ENCODE measurements at places on chromosomes 3 and 15. TPM values are rescaled to one million over a fixed set of nuclear protein-coding genes. Genes with fewer than 3 reads are reported as not detected.

DNA sequence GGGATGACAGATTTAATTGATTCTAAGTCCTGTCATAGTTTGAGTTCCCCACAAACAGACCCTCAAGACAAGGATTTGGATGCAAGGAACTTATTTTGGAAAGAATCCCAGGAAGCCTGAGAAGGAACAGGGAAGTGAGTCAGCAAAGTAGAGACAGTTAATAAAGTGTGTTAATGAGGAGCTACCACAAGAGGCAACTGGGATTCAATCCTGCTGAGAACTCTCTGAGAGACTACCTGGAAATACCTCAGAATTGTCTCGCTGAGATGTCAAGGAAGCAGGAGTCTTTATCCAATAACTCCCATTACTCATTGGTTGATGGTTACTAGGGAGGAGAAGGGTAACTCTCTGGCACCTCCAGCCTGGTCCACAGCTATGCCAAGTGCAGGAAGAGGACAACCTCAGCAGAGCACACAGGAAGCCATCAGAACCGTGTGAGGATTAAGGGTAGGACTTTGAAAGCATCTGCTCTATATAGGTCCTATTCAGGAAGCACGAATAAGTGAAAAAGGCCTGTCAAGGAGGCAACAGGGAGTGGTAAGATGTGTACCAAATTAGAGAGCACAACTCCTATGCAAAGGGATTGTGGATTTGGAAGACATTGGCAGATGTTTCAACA, 311.1 kb upstream of the KCNH8 start:
- no peak for DNase-seq
- H3K27ac ChIP-seq, result no peak overlapping the region
- H3K4me3 ChIP-seq, result no peak overlapping the region
- no peaks in the 10 kb centered on the region for H3K27me3 ChIP-seq
- no peaks in the 10 kb centered on the region for H3K36me3 ChIP-seq

GRCh38 chr3:112675943-112676535, 35.1 kb upstream of the CCDC80 start:
- no peaks in the 10 kb centered on the region for H3K36me3 ChIP-seq
- H3K4me1 ChIP-seq, result peaks cover 8% of the 10 kb centered on the region
- no peak overlapping the region for H3K4me3 ChIP-seq

- H3K36me3 ChIP-seq, result no peaks in the 10 kb centered on the region
- no peak overlapping the region for H3K4me3 ChIP-seq
- no peak for DNase-seq
- H3K27ac ChIP-seq, result no peak overlapping the region
- no peaks in the 10 kb centered on the region for H3K27me3 ChIP-seq
Observed at GRCh38 chr15:83871808-83872559, 218.1 kb downstream of the ADAMTSL3 start.

GRCh38 chr15:50549326-50549725, 2.9 kb upstream of the USP50 start:
- no peak overlapping the region for H3K27ac ChIP-seq
- no peak for DNase-seq
- H3K27me3 ChIP-seq, result no peaks in the 10 kb centered on the region
- H3K4me1 ChIP-seq, result no peaks in the 10 kb centered on the region
- H3K4me3 ChIP-seq, result no peak overlapping the region
- no peaks in the 10 kb centered on the region for H3K36me3 ChIP-seq

Gene TPRG1
- 2.6 TPM for polyA plus RNA-seq

Gene MTHFS
- 25.8 TPM for polyA plus RNA-seq

Gene C2CD4A
- polyA plus RNA-seq, result 0.10 TPM

Gene CYP19A1
- polyA plus RNA-seq, result 0.88 TPM

Gene CA12
- polyA plus RNA-seq, result 0.20 TPM
